ENCODE measurements at places on chromosomes 7 and 10. TPM values are rescaled to one million over a fixed set of nuclear protein-coding genes. Genes with fewer than 3 reads are reported as not detected.

DNA sequence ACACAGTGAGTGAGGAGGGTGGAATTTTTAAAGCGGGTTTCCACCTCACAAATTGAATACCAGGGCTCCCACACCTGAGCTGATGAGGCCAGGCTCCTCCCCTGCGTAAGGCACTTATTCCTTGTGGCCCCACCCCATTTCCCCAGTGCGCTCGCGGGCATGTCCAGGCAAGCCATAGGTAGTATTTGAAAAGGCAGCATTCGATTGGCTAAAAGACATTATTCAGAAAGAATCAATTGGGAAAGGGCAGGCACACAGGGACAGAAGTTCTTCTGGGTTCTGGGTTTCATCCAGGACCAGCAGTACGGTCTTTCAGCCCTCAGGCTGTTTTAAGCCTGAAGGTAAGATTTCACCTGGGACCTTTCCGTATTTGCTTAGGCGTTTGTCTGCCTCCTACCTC, 222.3 kb downstream of the BBS9 start:
- H3K4me1 ChIP-seq, result no peaks in the 10 kb centered on the region
- H3K27me3 ChIP-seq, result no peaks in the 10 kb centered on the region
- no peak overlapping the region for H3K4me3 ChIP-seq
- no peak overlapping the region for H3K27ac ChIP-seq

- DNase-seq, result no peak
- H3K4me1 ChIP-seq, result no peaks in the 10 kb centered on the region
- H3K27ac ChIP-seq, result no peak overlapping the region
- H3K36me3 ChIP-seq, result no peaks in the 10 kb centered on the region
These were observed 48.9 kb downstream of the AKR1D1 start for GRCh38 chr7:138125119-138125518.

DNA sequence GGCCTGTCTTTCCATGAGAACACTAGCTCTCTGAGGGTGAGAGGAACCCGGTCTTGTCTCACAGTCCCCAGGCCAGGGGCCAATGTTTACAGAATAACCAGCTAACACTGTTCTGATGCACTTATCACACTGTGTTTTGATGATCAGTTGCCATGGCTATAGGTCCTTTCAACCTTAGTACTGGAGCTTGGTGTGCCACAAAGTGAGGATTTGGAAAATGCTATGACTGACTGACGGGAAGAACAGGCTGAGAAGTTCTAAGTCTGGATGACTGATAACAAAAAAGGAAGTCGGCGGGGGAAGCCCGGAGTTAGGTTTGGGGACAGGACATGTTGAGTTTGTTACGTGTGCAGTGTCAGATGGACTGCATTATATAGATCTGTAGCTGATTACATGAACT, 141.8 kb downstream of the CTTNBP2 start:
- no peaks in the 10 kb centered on the region for H3K4me1 ChIP-seq
- H3K27me3 ChIP-seq, result no peaks in the 10 kb centered on the region
- no peak for DNase-seq
- H3K4me3 ChIP-seq, result no peak overlapping the region

DNA sequence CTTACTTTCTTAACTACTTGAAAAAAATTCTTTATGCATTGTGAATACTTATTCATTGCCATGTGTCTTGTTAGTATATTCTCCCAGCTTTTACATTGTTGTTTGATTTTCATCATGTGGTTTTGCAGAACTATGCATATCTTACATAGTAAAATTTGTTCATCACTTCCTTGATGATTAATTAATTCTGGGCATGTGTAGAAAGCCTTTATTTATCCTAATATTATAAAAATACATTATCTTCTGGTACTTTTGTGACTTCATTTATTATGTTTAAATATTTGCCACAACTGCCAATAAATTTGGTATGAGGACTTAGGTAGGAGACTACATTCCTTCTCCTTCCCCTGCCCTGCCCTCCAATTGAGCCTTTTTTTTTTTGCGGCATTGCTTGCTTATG, 166.0 kb upstream of the ZNF32 start:
- no peak for DNase-seq
- H3K4me1 ChIP-seq, result no peaks in the 10 kb centered on the region
- H3K36me3 ChIP-seq, result no peaks in the 10 kb centered on the region
- no peaks in the 10 kb centered on the region for H3K27me3 ChIP-seq
- H3K27ac ChIP-seq, result no peak overlapping the region

DNA sequence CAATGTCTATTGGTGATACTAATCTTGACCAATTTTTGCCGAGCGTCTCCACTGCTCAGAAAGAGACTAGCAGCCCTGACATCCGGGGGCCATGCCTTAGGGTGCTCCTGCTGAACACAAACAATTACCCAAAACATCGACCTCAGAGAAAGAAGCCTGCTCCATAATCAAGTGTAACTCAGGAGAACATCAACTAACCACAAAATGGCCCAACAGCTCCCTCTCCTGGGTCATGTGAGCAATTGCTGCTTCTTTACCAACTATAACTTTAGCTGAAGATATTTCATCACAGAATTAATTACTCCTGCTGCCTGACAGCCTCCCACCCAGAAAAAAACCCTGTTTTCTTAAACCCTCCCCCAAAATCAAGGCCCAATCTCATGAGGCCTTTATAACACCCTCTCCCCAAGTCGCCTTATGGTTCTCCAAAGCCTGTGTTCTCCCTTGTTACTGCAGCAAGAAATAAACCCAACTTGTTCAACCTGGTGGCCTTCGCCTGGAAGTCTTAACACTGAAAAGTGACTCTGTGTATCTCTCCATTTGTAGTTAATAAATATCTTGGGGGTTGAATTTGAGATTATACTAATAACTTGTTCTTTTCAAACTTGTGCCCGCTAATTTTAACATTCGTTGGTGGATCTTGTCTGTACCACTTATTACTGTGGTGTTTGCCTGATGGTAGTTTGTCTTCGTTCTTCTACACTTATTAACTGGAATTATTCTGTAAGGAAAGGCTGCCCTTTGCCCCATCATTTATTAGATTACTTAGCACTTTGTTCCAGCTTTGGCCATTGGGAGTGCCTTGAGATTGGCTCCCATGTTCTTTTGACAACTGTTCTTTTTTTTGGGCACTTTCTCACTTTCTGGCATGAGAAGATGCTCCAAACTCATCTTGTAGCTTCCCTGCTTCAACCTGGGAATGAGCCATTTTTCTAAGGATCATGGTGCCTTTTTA, 21.2 kb upstream of the RAMP3 start:
- peak; percentile 64 for DNase-seq
- H3K27ac ChIP-seq, result no peak overlapping the region
- H3K4me3 ChIP-seq, result no peak overlapping the region
- no peaks in the 10 kb centered on the region for H3K36me3 ChIP-seq

DNA sequence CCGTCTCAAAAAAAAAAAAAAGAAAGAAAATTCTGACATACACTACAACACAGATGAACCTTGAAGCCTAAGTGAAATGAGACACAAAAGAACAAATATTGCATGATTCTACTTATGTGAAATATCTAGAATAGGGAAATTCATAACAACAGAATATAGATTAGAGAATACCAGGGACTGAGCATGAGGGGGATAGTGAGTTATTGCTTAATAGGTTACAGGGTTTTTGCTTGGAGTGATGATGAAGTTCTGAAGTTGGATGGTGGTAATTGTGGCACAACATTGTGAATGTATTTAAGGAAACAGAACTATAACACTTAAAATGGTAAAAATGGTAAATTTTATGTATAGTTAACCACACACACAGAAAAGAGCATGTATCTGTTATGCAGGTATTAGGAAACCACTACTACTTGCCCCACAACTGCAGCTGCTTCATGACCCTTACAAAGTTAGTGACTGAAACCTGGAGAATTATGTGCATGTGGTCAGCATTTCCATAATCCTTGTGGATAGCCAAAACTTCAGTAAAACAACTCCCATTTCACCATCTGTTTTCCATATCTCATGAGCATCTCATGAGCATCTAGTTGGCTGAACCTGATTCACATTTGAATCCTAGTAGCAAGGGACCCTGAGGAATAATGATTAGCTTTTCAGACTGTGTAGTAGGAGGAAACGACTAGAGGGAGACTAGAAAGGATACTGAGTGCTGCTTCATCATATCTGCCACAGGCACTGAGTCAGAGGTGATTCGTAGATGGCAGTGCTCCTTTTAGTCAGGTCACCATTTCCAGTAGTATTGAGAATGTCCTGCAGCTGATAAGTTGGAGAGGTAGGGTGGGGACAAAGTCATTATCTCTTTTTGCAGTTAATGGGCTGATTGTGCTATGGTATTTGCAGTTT, 26.3 kb downstream of the SAMD8 start:
- no peak overlapping the region for H3K4me3 ChIP-seq
- no peak for DNase-seq
- H3K27me3 ChIP-seq, result no peaks in the 10 kb centered on the region

- DNase-seq, result no peak
- no peaks in the 10 kb centered on the region for H3K4me1 ChIP-seq
- no peaks in the 10 kb centered on the region for H3K27me3 ChIP-seq
- H3K4me3 ChIP-seq, result no peak overlapping the region
- H3K27ac ChIP-seq, result no peak overlapping the region
These were observed 169.3 kb upstream of the BET1 start for GRCh38 chr7:94173436-94173835.

DNA sequence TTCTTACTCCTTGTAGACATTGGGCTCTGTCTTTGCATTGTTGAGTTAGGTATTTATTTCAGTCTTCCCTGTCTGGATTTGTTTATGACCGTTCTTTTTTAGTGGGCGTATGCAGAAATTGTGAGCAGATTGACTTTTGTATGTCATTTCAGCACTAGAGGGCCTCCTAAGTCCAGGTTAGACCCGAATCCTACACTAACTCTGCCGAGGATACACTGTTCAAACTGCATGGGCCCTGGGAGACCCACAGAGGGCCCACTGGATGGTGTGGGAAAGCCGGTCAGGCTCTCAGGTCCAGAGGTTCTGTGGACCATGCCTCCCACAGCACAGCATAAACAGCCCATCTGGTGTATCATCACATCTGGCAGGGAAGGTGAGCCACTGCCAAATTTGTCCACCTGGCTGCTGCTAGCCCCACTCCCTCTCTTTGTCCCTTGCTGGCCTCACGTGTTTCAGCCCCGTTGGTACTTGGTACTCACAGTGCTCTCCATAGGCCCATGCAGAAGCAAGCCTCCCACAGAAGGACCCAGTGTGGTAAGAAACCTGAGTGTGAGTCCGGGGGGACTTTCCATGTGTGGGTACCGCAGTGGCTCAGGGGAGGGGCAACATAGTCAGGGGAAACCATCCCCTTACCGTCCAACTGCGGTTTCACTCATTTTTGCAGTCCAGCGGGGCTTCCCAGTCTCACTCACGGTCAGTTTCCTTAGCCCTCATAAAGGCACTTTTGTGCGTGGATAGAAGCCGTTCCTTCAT, 112.8 kb downstream of the APBB1IP start:
- H3K4me3 ChIP-seq, result no peak overlapping the region
- no peaks in the 10 kb centered on the region for H3K4me1 ChIP-seq
- no peaks in the 10 kb centered on the region for H3K27me3 ChIP-seq
- no peaks in the 10 kb centered on the region for H3K36me3 ChIP-seq
- no peak overlapping the region for H3K27ac ChIP-seq

GRCh38 chr7:64654796-64655548, 11.0 kb upstream of the ZNF107 start:
- H3K4me3 ChIP-seq, result no peak overlapping the region
- no peaks in the 10 kb centered on the region for H3K4me1 ChIP-seq
- H3K36me3 ChIP-seq, result no peaks in the 10 kb centered on the region
- no peak overlapping the region for H3K27ac ChIP-seq
- no peak for DNase-seq
- H3K27me3 ChIP-seq, result no peaks in the 10 kb centered on the region

DNA sequence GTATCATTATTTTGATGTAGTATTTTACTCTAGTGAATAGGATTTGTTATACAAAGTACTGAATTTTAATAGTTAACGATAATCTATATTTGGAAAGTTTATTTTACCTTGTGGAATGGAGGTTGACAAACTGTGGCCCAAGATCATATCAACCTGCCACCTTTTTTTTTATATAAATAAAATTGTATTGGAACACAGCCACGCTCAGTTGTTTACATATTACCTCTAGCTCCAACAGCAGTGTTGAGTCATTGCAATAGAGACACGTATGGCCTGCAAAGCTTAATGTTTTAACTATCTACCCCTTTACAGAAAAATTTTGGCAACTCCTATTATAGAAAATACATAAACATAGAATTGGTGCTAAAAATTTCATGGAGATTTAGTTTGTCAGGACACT, 239.3 kb downstream of the THSD7A start:
- no peaks in the 10 kb centered on the region for H3K36me3 ChIP-seq
- no peak overlapping the region for H3K4me3 ChIP-seq
- no peak overlapping the region for H3K27ac ChIP-seq

GRCh38 chr7:140327261-140327661, 71.1 kb downstream of the SLC37A3 start:
- DNase-seq, result no peak
- peaks cover 10% of the 10 kb centered on the region for H3K4me1 ChIP-seq
- no peak overlapping the region for H3K27ac ChIP-seq
- H3K27me3 ChIP-seq, result no peaks in the 10 kb centered on the region
- H3K4me3 ChIP-seq, result no peak overlapping the region

DNA sequence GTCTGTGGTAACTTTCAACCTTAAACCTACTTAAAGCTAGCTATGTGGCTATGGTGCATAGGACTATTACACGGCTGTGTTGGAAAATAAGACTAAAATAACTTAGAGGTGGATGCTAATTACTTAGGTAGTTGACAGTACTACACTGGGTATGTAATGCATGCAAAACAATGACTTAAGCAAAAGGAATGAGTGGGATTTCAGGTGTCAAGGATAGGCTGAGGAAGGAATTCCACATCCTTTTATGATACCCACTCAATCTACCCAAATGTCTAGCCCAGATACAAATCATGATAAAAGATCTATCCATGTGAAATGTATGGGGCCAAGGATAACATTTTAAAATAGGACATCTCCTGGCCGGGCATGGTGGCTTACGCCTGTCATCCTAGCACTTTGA, 13.9 kb downstream of the CDNF start:
- H3K27ac ChIP-seq, result no peak overlapping the region
- H3K4me1 ChIP-seq, result no peaks in the 10 kb centered on the region
- no peaks in the 10 kb centered on the region for H3K36me3 ChIP-seq
- DNase-seq, result no peak
- no peak overlapping the region for H3K4me3 ChIP-seq
- H3K27me3 ChIP-seq, result no peaks in the 10 kb centered on the region

The KIFBP gene
- total RNA-seq, result 48.3 TPM

The MYO3A gene
- 21.1 TPM for total RNA-seq

The ADIRF gene
- 21.4 TPM for total RNA-seq

The DMBT1 gene
- 0.87 TPM for total RNA-seq

The GDF2 gene
- 0.19 TPM for total RNA-seq

The RARRES2 gene
- 21.1 TPM for total RNA-seq

The PNLIPRP1 gene
- not detected for total RNA-seq

The OR2A7 gene
- total RNA-seq, result 0.63 TPM
